ENCODE measurements at places on chromosomes 2 and 18.
A peak's percentile ranks its signal among the peaks of the same experiment; 100 is the strongest.

DNA sequence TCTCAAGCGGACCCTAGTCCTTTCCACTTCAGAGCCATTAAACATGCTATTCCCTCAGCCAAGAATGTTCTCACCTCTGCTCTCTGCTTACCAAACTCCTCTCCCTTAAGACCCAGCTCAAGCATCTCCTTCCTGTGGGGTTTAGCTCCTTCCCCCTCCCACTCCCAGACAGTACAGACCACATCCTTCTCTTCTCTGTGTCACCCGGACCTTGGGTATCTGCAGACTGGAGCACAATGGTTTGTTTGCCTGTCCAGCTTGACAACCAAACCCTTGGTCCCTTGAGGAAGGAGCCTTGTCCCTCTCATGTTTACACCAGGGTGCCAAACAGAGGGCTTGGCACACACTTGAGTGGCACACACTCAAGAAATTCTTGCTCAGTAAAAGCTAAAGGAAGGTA lies 4.1 kb upstream of the CD8A start:
- DNase-seq: no peak

DNA sequence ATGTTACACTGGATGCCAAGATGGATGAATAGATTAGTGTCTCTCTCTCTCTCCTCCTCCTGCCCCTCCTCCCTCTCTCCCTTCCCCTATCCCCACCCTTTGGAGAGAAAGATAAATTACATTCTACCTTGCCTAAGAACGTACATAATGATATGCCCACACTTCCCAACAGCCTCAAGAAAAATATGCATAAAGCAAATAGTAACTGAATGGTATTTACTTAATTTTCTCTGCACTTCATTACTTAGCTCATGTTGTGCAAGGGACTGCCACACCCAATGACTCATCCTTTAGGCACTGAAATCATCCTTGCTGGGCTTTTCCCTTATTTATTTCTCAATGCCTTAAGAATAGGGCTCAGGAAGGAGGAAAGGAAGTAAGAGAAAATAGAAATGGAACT lies 137.3 kb upstream of the PID1 start:
- DNase-seq: peak; percentile 74

DNA sequence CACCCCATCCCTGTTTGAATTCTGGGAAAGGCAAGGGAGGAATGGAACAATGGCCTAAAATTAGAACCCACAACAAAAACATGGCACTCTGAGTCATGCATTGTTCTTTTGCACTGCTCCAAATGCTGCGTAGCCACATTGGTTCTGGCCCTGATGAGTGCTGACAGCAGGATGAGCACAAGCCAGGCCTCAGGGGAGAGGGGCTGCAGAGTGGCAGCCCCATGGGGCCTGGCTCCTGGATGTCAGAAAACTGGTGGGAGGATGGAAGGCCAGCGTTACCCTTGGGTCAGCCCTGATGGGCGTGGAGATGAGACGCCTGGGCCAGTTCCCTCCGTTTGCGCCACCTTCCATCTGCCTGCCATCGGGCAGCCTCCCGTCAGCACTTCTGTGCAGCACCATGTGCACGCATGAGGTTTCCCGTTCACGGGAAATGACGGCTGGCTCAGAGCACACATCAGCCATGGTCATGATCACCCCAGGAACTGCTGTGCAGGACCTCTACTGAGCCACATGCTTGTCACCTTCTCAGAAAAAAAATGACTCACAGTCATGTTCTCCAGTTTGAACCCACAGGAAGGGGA lies 65.6 kb downstream of the CYP26B1 start:
- DNase-seq: no peak

GRCh38 chr2:8581234-8581561 lies 100.7 kb upstream of the ID2 start:
- DNase-seq: no peak

- DNase-seq: no peak
Measured at GRCh38 chr2:238895891-238896600, 48.2 kb downstream of the TWIST2 start.

DNA sequence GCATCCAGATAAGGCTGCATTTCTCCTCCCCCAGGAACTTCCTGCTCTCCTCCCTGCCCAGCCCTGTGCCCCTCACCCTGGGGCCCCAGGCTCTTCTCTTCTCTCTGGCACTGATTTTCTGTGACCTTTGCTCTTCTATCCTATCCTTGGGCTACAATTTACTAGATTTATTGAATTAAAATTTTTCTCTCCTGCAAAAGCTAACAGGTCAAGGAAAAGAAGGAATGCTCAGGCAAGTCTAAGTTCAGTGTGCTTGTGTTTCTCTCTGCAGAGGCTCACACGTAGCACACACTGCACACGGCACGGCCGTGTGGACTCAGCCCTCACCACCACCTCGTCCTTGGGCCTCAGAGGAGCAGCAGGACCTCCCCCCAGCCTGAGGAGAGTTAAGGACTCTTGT lies 94.2 kb upstream of the SNTG2 start:
- no peak for DNase-seq

DNA sequence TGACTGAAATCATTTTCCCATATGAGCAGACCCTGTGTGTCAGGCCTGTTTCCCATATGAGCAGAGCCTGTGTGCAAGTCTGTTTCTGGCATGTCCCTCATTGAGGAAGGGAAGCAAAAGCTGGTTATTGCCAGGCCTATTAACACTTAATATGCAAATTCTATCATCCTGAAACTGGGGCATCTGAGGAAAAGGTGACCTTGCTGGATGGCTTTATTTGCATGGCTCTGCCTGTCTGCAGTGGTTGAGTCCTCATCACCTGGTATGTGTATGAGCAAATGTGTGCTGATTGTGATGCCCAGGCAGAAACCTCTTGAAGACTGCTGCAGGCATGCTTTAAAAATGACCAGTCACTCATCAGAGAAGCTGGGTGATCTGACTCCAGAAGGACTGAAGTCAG lies 31.2 kb downstream of the EIF4E2 start:
- no peak for DNase-seq

DNA sequence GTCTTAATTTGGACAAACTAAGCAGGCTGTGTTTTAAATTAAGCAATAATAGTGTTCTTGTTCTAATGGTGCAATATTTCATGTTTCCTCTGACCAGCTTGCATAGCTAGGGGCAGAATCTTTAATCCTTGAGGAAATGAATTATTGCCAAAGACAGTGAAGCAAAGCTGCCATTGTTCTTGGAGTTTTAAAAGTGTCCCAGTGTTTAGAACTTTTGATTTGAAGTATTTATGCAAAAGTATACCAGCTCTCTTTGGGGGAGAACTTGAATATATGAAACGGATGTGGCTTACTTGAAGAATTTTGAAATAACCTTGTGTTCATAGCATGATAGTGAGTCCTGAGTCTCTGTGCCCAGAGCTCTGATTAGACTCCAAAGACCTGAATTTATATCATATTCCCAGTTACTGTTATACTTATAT lies 33.4 kb downstream of the ITGA6 start:
- no peak for DNase-seq

- no peak for DNase-seq
Measured at GRCh38 chr2:137220438-137220993, 455.2 kb downstream of the THSD7B start.

GRCh38 chr18:31104444-31104843 lies 2.2 kb upstream of the DSC2 start:
- no peak for DNase-seq

GRCh38 chr2:83055376-83056010 lies 1403.6 kb downstream of the SUCLG1 start:
- DNase-seq: no peak

DNA sequence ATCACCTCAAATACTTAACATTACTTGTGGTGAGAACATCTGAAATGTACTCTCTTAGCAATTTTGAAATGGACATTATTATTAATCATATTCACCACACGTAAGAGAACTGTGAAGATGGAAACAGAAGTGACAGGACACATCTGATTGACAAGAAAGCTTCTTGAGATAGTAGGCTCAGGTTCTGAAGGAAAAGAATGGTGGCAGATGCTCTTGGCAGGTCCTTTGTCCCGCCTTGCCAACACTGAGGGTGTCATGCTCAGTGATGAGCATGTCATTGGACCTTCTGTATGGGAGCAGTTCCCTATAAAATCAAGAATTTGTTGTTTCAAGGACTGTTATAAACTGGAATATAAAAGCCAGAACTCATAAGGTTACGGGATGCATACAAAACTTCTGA lies 428.1 kb downstream of the THSD7B start:
- DNase-seq: no peak

- DNase-seq: no peak
Measured at GRCh38 chr18:62289047-62289446, 36.1 kb upstream of the TNFRSF11A start.

- DNase-seq: no peak
Measured at GRCh38 chr2:27967076-27967475, 76.5 kb downstream of the BABAM2 start.

DNA sequence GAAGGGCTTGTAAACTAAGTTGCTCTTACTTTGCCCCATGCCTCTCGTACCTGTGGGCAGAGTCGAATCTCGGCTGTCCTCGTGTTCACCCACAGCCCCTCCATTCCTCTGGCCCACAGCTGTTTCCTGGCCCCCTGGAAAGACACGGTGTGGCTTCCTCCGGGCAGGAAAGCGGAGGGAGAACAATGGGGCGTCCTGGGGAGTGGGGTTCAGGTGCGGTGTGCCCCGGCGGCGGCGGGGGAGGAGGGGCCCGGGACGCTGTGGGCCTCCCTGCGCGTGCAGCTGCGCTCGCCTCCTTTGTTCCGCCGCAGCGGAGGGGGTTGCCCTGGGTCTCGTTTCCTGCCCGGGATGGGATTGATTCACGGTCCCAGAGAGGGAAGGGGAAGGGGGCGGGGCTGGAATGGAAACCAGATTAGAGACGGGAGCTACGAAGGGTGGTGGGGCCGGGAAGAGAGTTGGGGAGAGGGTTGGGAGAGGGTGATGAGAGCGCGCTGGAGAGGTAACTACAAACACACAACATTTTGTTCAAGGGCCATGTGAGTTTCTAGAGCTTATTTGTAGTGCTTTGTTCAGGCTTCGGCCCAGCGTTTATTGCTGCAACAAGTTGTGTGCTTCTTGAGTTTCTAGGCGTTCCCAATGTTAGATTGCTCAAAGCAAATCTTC lies 796 bp downstream of the MYO1B start:
- DNase-seq: no peak

- no peak for DNase-seq
Measured at GRCh38 chr2:233009661-233010060, 3.4 kb downstream of the NGEF start.

DNA sequence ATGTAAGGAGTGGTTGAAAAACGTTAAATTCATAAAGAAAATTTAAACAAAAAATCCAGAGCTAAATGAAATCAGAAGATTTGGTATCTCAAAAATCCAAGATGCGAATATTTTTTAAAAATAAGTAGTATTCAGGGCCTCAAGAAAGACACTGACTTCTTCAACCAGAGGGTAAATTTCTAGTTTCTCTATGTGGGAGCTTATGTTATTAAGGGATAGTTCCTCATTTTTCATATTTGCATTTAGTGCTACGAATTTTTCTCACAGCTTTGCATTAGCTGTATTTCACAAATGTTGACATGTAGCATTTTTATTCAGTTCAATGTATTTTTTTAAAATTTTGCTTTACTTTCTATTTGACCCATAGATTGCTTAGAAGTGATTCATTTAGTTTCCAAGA lies 454.7 kb downstream of the CBLN2 start:
- DNase-seq: no peak

- no peak for DNase-seq
Measured at GRCh38 chr2:207224791-207225482, 59.2 kb upstream of the KLF7 start.

DNA sequence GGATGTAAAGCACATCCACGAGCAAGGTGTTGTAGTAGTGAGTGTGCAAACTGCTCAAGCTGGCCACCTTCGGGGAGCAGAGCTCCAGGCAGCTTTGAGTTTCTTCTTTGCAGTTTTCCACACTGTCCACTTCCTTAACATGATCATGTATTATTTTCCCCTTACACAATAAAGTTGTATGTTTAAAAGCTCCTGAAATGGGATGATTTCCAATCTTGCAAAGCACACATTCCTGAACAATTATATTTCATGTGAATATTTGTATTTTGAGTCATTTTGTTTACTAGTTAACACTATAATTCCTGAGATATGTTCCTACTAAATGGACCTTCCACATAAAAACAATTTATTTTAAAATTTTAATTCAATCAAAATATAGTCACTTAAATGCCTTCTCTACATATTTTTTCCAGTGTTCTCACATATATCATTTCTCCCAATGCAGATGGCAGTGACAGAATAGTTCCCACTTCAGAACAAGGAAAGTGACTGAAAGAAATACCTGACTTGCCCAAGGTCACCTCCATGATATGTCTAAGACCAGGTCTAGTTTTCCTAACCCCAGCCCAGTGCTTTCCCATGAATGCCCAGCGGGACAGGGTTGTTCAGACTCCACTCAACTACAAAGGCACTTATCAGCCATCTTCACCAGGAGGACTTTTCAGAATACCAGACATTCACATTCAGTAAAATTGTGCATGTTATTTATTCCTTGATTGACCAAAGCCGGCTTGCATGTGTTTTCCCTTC lies 5.5 kb downstream of the CYB5A start:
- DNase-seq: no peak

GRCh38 chr2:15539999-15540398 lies 21.1 kb downstream of the NBAS start:
- DNase-seq: no peak

GRCh38 chr2:163345795-163346573 lies 389.8 kb downstream of the FIGN start:
- peak; percentile 39 for DNase-seq

DNA sequence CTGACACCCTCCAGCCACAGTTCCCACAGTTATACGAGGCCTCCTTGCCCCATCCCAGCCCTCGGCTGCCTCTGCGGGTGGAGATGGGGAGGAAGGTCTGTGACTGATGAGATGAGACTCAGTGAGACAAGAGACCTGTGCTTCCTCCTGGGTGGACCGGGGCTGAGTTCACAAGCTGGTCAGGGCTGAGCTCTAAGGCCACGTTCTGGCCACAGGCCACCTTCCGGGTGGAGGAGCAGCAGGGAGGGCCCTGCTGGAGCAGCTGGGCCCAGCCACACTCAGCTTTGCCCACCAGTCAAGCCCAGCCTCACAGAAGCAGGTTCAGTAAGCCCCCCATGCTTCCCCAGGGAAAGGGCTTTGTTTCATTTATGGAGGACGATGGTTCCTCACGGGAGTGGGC lies 214.7 kb downstream of the ANKRD30B start:
- DNase-seq: no peak

GRCh38 chr2:48346124-48346536 lies 183.8 kb upstream of the STON1 start:
- DNase-seq: no peak

GRCh38 chr2:218386505-218387368 lies 4.7 kb downstream of the SLC11A1 start:
- no peak for DNase-seq

- peak; percentile 80 for DNase-seq
Measured at GRCh38 chr18:24726727-24727492, 266.5 kb downstream of the HRH4 start.

- no peak for DNase-seq
Measured at GRCh38 chr2:85131116-85131515, 2.1 kb upstream of the TCF7L1 start.
